ENCODE measurements at places on chromosomes 12 and 14. TPM values are rescaled to one million over a fixed set of nuclear protein-coding genes. Genes with fewer than 3 reads are reported as not detected.
A peak's percentile ranks its signal among the peaks of the same experiment; 100 is the strongest.

GRCh38 chr14:47833011-47833410 is 157.6 kb upstream of the MDGA2 start:
- H3K4me1 ChIP-seq, result no peaks in the 10 kb centered on the region
- H3K4me3 ChIP-seq, result no peak overlapping the region
- H3K27me3 ChIP-seq, result no peaks in the 10 kb centered on the region
- no peak overlapping the region for H3K27ac ChIP-seq

DNA sequence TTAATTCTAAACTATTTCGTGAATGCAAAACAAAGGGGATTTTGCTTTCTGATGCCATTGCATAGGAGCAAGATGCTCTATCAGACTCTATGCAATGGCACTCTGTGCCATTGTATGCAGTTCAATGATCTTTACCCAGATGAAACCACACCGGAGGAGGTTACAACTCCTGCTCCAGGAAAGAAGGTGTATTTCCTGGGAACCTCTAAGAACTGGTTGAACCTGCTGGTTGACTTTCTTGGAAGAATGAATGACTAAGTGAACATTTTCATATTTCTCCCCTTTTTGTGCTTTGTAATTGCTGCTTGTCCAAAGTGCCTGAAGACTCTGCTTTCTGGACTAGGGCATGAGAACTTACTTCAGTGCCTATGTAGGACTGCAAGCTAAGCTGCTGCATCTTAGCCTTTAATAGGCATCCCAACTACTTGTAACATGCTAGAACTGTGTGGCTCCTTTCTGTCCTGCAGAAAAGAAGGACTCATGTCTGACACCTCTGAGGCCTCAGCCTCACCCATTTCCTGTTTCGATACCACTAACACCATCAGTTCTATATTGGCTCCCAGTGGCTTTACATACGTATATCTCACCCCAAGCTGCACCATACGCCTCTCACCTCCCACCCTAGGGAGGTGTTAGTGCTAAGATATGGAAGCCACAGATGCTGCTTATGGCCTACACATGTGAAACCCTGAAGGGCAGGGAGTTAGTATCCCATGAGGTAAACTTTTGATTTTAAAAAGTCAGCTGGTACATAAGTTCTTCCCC is 193.5 kb upstream of the CNOT2 start:
- no peak overlapping the region for H3K4me3 ChIP-seq
- peak overlapping the region; percentile 14 for H3K27ac ChIP-seq
- no peaks in the 10 kb centered on the region for H3K4me1 ChIP-seq
- H3K36me3 ChIP-seq, result no peaks in the 10 kb centered on the region
- DNase-seq, result peak; percentile 83

- no peak overlapping the region for H3K4me3 ChIP-seq
- peaks cover 16% of the 10 kb centered on the region for H3K36me3 ChIP-seq
- no peak overlapping the region for H3K27ac ChIP-seq
- DNase-seq, result no peak
- peaks cover 11% of the 10 kb centered on the region for H3K4me1 ChIP-seq
These were observed 2.5 kb downstream of the FAM181A start for GRCh38 chr14:93929657-93930056.

DNA sequence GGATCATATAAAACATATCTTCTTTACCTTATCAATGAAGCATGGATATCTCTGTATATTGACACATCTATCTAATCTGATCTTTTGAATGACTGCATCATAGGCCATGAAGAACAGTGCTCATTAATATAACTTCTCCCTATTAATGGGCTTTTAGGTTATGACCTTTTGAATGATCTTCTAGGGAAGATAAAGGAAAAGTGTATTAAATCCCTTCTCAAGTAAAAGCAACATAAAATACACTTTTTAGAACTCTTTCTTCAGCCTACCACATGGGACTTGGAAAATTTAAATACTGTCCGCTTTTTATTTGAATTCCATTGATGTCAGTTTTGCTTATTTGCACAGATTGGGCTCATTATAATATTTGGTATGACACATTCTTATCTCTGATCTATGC is 425.4 kb downstream of the MED13L start:
- H3K27me3 ChIP-seq, result no peaks in the 10 kb centered on the region
- no peaks in the 10 kb centered on the region for H3K4me1 ChIP-seq
- DNase-seq, result no peak
- no peak overlapping the region for H3K27ac ChIP-seq
- H3K36me3 ChIP-seq, result no peaks in the 10 kb centered on the region

GRCh38 chr12:42208574-42208973 is 29.5 kb downstream of the YAF2 start:
- peaks cover 24% of the 10 kb centered on the region for H3K4me1 ChIP-seq
- H3K27me3 ChIP-seq, result no peaks in the 10 kb centered on the region
- H3K36me3 ChIP-seq, result peaks cover 30% of the 10 kb centered on the region
- DNase-seq, result no peak

- no peaks in the 10 kb centered on the region for H3K27me3 ChIP-seq
These were observed 2.0 kb upstream of the CLEC6A start for GRCh38 chr12:8453796-8454195.

GRCh38 chr12:64669270-64669842 is 59.1 kb downstream of the RASSF3 start:
- H3K27ac ChIP-seq, result peak overlapping the region; percentile 82
- peak overlapping the region; percentile 18 for H3K4me3 ChIP-seq
- H3K36me3 ChIP-seq, result no peaks in the 10 kb centered on the region
- peak; percentile 66 for DNase-seq

- no peak overlapping the region for H3K4me3 ChIP-seq
- H3K27ac ChIP-seq, result no peak overlapping the region
- DNase-seq, result no peak
These were observed 8.9 kb upstream of the MYH7 start for GRCh38 chr14:23444314-23444713.

DNA sequence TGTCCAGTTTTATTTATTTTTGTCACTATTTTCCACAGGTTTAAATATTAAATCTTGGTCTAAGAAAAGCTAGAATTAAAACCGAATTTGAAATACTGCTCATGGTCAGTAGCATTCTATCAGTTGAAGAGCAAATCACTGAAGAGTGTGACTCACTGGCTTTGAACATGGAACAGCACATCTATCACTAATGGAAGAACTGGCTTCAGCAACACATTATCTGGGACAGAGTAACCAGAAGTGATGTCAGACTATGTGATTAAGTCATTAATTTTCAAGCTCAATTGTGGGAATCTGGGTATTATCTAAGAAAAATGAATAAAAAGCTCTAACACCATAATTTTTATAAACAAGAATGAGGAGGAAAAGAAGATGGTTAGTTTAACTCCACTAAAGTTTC is 527.5 kb downstream of the TMTC2 start:
- DNase-seq, result peak; percentile 25
- H3K36me3 ChIP-seq, result no peaks in the 10 kb centered on the region
- H3K27me3 ChIP-seq, result no peaks in the 10 kb centered on the region
- no peaks in the 10 kb centered on the region for H3K4me1 ChIP-seq

GRCh38 chr12:66340131-66340530 is 37.8 kb downstream of the HELB start:
- no peaks in the 10 kb centered on the region for H3K27me3 ChIP-seq
- H3K4me3 ChIP-seq, result no peak overlapping the region
- peaks cover 82% of the 10 kb centered on the region for H3K36me3 ChIP-seq
- H3K4me1 ChIP-seq, result no peaks in the 10 kb centered on the region

GRCh38 chr14:57392830-57393229 is 2.4 kb downstream of the NAA30 start:
- H3K36me3 ChIP-seq, result peaks cover 14% of the 10 kb centered on the region
- H3K4me3 ChIP-seq, result peak overlapping the region; percentile 84
- peaks cover 40% of the 10 kb centered on the region for H3K4me1 ChIP-seq
- H3K27ac ChIP-seq, result no peak overlapping the region
- no peaks in the 10 kb centered on the region for H3K27me3 ChIP-seq

DNA sequence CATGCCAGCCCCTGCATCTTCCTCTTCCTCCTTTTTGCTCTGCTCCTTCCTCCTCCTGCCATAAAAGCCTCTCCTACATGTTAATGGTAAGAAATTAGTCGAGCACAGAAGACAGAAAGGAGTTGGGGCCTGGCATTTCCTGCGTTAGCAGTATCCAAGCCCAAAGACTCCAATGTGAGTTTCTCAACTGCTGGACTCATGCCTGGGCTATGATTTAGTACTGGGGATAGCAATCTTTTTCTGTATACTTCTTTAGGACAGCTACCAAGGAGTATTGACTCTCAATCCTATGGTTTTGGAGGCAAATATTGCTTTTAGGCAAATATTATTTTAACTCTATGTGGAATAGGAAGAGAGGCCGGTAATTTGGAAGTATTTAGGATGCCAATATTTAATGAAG is 18.0 kb upstream of the SLC38A4 start:
- H3K4me3 ChIP-seq, result no peak overlapping the region
- no peaks in the 10 kb centered on the region for H3K36me3 ChIP-seq
- DNase-seq, result no peak
- H3K27ac ChIP-seq, result no peak overlapping the region

GRCh38 chr12:27970401-27971120 is 2.0 kb downstream of the PTHLH start:
- no peaks in the 10 kb centered on the region for H3K36me3 ChIP-seq
- H3K4me3 ChIP-seq, result peak overlapping the region; percentile 67
- peak overlapping the region; percentile 74 for H3K27ac ChIP-seq
- peaks cover 10% of the 10 kb centered on the region for H3K27me3 ChIP-seq

- H3K27me3 ChIP-seq, result peaks cover 19% of the 10 kb centered on the region
- peak; percentile 51 for DNase-seq
- H3K4me3 ChIP-seq, result no peak overlapping the region
- H3K27ac ChIP-seq, result no peak overlapping the region
- peaks cover 15% of the 10 kb centered on the region for H3K4me1 ChIP-seq
- no peaks in the 10 kb centered on the region for H3K36me3 ChIP-seq
These were observed 36.9 kb downstream of the BCL11B start for GRCh38 chr14:99234961-99235571.

GRCh38 chr14:75715926-75716780 is 55.1 kb downstream of the TTLL5 start:
- no peak for DNase-seq
- H3K27me3 ChIP-seq, result no peaks in the 10 kb centered on the region
- peak overlapping the region; percentile 1 for H3K27ac ChIP-seq
- H3K4me1 ChIP-seq, result peaks cover 69% of the 10 kb centered on the region
- H3K36me3 ChIP-seq, result no peaks in the 10 kb centered on the region

- no peaks in the 10 kb centered on the region for H3K4me1 ChIP-seq
- H3K4me3 ChIP-seq, result no peak overlapping the region
- DNase-seq, result no peak
- no peaks in the 10 kb centered on the region for H3K27me3 ChIP-seq
- no peaks in the 10 kb centered on the region for H3K36me3 ChIP-seq
- H3K27ac ChIP-seq, result no peak overlapping the region
These were observed 332.0 kb downstream of the PAWR start for GRCh38 chr12:79358716-79359300.

GRCh38 chr14:74401504-74402241 is 24.3 kb downstream of the SYNDIG1L start:
- H3K27me3 ChIP-seq, result no peaks in the 10 kb centered on the region
- no peaks in the 10 kb centered on the region for H3K36me3 ChIP-seq
- no peak overlapping the region for H3K27ac ChIP-seq
- peak; percentile 38 for DNase-seq
- peaks cover 20% of the 10 kb centered on the region for H3K4me1 ChIP-seq

DNA sequence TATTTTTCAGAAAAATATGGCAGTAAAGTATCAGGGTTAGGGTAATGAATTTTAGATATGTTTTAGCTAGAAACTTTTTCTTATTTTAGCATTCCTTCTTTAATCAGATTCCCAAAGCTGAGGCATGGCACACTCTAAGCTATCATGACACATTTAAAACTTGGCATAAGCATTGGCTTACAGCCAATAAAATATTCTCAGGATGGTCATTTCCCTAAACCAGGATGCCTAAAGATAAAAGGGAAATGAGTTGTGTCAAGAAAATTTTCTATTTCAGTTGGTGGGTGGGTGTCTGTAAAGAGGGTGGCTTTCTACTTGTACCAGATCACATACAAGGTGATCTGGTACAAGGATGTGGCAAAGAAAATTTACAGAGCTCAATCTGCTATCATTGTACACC is 47.8 kb downstream of the PEBP1 start:
- peak overlapping the region; percentile 30 for H3K27ac ChIP-seq
- H3K4me1 ChIP-seq, result peaks cover 46% of the 10 kb centered on the region
- no peaks in the 10 kb centered on the region for H3K27me3 ChIP-seq
- peaks cover 33% of the 10 kb centered on the region for H3K36me3 ChIP-seq
- no peak overlapping the region for H3K4me3 ChIP-seq

KLRC3 gene
- 1.3 TPM for total RNA-seq

FAIM2 gene
- total RNA-seq, result 44.6 TPM

IL31 gene
- total RNA-seq, result not detected

NELL2 gene
- 1.9 TPM for total RNA-seq

CCDC38 gene
- not detected for total RNA-seq

TSPAN19 gene
- not detected for total RNA-seq

POLE2 gene
- total RNA-seq, result 5.2 TPM

TMTC2 gene
- total RNA-seq, result 28.6 TPM

Data from stomach (tissue), 19 donors.